ENCODE measurements at places on chromosomes 12 and 14.

DNA sequence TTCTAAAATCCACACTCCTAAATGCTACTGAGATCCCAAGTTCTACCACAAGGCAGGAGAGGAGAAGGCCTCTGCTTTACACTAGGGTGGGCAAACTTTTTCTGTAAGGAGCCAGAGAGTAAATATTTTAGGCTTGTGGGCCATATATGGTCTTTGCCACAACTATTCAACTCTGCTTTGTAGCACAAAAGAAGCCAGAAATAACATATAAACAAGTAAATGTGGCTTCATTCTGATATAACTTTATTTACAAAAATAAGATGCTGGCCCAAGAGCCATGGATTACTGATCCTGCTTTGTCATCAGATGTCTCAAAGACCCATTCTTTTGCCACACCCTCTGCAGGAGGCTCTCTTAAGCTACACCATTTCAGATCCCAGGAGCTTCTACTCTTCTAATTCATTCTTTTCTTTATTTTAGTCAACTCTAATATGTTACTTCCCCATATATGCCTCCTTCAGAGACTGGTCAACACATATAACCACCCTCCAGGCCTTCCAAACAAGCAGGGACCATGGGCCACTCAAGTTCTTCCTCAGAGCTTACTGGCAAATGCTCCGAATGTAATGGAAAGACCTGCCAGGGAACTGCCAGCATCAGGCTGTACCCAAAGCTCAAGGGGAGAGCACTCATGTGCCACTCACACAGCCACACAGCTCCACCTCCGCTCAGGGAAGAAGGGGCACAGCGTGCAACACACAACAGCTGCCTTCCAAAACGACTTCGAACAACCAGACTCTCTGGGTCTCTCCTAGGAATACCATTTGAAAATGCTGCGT is 15.6 kb downstream of the APPL2 start:
- DNase-seq: no peak

- DNase-seq: peak; percentile 35
Observed at GRCh38 chr12:113232840-113233585, 11.7 kb downstream of the TPCN1 start.

DNA sequence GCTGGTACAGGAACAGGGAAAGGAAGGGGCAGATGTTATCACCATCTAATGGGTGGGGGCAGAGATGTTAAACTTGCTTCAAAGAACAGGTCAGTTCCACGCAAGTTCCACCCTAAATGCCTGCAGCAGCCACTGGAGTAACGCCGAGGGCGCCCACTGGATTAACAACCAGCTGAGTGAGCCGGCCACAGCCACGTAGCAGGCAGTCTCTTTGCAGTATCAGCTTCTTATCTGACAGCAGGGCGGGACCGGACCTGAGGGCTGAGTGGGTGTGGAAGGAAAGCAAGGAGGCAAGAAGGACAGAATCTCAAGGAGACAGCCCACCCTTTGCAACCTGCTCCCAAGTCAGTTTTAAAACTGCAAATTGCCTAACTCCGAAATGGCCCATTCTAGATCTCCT is 38.4 kb upstream of the FOXN3 start:
- DNase-seq: no peak

DNA sequence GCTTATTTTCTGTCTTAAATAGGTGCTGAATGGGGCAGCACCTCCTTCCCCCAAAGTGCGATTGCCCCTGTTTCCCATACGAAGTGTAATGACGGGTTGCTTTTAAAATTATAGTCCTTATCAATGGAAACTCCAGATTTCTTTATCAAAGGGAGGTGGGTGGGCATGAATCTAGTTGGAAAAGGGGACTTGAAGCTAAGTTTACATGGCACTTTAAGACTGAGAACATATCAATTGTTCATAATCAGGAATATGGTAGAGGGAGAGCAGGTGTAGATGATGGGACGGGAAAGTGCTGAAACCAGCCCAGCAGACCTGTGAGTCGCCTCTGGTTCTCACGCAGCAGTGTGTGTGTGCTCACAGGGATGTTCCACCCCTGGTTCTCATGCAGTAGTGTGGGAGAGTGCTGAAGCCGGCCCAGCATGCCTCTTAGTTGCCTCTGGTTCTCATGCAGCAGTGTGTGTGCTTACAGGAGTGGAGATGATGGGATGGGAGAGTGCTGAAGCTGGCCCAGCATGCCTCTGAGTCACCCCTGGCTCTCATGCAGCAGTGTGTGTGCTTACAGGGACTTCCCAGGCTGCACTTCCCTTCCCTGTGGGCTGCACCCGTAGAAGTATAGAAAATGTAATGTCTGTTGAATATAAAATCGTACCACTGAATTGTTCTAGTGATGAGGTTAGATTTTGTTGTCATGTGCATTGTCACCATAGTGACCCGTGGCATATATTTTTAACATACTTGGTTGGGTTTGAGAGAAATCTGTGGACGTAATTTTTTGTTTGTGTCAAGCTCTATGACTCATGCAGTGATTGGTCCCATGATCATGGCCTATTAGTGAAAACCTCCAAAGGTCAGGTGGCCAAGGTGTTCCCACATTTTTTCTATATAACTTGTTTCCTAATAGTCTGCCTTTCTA is 51.6 kb downstream of the GPATCH2L start:
- peak; percentile 87 for DNase-seq

DNA sequence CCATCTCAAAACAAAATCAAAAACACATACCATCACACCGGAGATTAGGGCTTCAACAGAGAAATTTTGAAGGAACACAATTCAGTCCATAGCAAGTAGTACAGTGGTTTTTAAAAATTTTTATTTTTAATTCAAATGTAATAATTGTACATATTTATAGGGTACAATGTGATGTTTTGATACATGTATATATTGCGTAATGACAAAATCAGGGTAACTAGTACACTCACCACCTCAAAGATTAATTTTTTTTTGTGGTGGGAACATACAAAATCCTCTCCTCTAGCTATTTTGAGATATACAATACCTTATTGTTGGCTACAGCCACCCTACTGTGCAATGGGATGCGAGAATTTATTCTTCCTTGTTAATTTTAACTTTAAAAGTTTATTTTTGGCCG is 26.0 kb upstream of the ETFBKMT start:
- no peak for DNase-seq

DNA sequence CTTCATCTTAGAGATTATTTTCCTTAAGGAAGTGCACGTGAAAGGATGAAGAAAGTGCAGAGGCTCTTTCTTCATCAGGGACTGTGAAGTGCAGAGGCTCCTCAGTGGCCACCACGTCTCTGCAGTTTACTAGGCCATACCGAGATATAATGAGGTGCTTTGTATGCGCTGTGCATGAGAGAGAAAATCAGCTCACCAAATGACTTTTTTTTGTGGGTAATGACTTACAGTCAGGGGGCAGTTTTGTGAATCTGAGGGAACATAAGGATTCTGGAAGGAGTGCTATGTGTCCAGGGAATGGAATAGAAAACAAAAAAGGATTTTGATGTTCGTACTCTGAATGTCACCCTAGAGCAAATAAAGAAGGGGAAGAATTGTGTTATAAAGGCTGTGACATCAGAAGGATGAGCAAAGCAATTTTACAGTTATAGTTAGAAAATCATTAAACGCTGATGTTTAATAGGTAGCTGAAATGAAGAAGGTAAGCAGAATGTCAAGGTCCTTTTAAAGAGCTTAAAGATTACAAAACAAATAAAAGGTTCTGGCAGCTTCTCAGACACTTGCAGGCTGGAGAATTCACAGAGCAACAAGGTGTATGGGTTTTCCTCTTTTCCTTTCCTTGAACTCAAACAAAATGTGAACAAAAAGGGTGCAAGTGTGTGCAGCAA is 247.5 kb upstream of the NOVA1 start:
- DNase-seq: no peak

- DNase-seq: peak; percentile 8
Observed at GRCh38 chr14:48398675-48399282, 723.4 kb upstream of the MDGA2 start.

DNA sequence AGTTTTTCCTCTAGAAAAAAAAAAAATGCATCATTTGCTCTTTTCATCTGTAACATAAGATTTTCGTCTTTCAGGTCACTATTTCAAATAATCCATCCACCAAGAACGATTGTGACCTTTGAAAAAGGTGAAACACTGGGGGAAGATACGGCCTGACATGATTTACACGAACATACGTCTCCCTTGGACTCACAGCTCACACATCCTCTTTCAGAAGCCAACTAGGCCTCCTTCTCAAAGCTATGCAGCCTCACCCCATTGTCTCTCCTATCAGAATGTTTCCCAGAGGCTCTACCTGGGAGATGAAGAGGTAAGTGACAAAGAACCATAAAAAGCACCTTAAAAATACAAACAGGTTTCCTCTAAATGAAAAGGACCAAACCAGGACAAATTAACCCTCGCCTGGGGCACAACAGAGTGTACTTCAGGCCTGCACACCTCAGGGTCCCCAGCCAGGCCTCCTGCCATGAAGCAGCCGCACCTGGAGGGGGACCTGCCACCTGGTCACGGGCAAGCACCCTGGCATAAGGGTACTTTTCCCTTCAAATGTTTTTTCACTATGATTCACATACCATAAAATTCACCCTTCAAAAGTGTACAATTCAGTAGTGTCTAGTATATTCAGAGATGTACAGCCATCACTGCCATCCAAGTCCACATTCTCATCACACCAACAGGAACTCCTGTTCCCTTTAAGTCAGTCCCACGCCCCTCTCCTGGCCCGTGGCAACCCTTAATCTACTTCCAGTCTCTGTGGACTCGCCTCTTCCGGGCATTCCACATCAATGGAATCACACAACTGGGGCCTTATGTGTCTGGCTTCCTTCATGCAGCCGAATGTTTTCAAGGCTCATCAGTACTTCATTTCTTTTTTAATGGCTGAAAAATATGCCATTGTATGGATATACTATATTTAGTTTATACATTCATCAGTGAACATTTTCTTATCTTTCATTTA is 5.4 kb downstream of the SLC15A4 start:
- DNase-seq: peak; percentile 83

DNA sequence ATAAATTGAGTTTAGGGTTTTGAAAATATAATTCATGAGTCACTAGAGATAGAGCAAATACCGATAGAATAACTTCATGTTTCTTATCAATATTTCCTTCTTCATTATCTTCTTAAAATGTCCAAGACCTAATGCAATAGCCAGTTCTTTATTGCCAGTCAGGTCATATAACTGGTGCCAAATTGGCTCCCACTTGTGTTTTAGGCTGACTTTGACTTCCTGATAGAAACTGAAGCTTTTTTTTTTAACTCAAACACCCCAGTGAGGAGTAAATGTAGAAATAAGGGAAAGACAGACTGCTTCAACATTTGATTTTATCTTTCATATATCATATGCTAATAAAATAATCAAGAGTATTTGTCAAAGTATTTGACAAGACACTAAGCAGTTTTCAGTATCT is 80.7 kb downstream of the ARMH4 start:
- DNase-seq: peak; percentile 94

GRCh38 chr14:89746654-89747053 is 207.9 kb downstream of the EFCAB11 start:
- DNase-seq: no peak

GRCh38 chr12:26869908-26870459 is 37.0 kb upstream of the ITPR2 start:
- no peak for DNase-seq

- DNase-seq: no peak
Observed at GRCh38 chr12:63228853-63229252, 77.9 kb upstream of the AVPR1A start.

DNA sequence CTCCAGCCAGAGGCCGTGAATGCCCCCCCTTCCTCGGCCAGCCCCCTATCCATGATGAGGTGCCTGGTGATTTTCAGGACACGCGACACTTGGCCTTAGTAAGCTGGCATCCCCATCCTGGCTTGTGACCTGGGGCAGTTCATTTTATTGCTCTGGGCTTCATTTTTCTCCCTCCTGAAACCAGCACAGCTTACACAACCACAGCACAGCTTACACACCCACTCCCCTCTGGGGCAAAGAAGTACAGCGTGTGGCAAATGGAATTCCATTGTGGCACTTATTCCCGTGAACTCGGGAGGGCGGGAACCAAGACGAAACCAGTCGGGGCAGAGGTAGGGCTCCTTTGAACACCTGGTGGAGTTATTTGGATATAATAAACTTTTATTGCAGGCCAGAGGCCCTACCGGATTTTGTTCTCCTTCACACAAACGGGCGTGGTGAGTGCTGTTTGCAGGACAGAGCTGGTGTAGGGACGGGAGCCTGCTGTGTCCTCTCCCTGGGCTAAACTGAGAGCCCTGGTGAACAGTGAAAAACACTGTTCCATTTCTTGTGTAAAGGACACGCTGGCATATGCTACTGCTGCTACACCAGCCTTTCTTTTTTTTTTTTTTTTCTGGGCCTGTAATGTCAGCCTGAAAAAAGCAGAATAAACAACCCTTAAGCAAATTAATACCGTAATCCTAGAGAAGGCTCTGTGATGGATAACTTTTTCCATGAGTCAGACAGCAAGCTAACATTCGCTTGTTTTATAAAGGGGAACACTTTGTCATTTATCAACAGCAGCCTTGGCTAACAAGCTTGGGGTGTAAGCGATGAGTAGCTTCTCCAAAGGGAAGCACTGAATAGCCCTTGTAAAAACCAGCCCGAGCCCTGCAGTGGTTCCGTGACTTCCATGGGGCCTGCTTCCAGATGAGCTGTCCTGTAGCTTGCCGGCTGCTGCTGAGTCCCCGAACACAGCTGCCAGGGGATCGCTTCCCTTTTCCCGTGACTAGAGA is 29.3 kb downstream of the CD9 start:
- peak; percentile 94 for DNase-seq

- no peak for DNase-seq
Observed at GRCh38 chr14:37221073-37221472, 23.3 kb downstream of the MIPOL1 start.

DNA sequence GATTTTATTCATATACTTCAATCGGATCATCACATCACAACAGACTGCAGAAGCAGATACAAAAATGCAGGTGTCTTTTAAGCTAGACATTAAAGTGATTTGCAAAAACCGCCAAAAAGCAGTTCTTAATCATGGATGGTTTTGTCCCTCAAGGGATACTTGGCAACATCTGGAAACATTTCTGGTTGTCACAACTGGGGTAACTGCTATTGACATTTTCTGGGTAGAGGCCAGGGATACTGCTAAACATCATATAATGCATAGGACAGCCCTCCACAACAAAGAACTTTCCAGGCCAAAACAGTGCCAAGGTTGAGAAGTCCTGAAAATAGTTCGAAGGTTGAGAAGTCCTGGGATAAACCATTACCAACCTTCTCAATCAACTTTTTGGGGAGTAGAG is 101.8 kb upstream of the BBS10 start:
- no peak for DNase-seq

DNA sequence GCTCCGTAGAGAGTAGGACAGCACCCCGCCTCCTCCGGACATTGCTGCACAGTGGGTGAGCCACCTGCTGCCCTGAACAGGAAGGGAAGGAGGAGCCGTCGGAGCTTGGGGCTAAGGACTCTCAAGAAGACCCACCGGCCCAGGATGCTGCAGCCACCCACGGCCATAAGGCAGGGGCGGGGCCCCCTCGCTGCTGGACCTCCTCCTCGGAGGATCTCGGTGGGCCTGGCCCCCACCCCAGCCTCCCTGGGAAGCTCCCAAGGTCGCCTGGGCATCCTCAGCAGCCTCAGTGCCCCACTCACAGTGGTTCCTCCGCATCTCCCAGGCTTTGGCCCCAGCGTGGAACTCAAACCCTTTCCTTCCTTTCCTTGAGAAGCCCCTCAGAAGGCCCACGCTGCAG is 68.6 kb upstream of the DIO3 start:
- no peak for DNase-seq
